ENCODE measurements at places on chromosomes 12 and 14.

DNA sequence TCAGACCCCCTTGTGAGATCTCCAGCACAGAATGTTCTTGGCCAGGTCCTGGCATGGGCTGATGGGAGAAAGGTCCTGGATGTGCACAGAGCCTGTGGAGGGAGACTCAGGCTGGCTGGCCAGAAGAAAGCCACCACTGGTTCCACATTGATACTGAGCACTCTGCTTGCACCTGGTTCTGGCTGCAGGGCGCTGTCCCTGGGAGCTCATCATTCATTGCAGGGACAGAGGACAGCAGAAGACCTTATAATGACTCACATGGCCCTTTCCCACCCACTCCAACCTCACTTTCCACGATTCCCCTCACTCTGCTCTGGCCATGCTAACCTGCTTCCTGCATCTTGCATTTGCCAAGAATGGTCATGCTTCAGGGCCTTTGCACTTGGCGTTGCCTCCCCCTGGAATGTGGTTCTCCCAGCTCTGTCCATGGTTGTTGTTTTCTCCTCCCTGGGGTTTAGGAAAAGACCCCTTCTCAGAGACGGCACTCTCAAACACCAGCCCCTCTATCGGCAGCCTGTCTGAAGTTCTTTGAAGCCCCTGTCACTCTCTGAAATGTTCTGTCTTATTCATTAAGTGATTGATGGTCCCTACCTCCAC lies 10.3 kb downstream of the KRT7 start:
- no peak for DNase-seq

DNA sequence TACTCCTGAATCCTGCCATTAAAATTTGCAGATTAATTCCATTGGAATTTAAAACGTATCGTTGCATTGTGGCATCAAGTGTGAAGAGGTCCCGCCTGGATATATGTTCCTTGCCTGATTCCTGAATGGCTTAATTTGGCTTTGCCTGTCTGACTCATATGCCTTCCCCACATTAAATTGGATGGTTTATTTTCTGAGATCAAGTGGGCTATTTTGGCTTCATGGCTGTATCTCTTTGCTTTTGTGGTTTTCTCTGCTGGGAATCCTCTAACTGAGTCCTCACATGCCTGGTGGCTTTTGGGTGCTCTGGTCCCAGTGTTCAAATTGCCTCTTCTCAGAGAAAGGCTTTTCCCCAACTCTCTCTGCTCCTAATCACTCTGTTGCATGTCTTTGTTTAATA lies 127.9 kb upstream of the DYRK2 start:
- no peak for DNase-seq

GRCh38 chr12:41333974-41334373 lies 145.9 kb downstream of the PDZRN4 start:
- DNase-seq = no peak

- no peak for DNase-seq
These were observed 413.8 kb upstream of the SOX5 start for GRCh38 chr12:24363177-24363754.

DNA sequence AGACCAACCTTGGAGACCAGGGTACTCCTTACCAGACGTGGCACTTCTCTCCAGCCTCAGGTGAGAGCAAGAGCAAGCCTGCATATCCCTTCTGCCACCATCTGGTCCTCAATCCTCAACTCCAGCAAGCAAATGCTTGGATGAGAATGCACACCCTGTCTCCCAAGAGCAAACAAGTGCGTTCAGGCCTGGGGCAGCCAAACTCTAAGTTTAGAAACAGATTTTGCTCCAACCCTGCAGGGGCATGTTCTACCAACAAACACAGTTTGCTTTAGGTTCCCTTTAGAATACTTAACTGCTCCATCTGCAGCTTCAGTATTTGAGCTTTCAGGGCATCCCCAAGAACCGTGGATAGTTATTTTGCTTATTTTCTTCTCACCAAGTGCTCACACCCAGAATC lies 55.9 kb upstream of the FICD start:
- DNase-seq = no peak

- no peak for DNase-seq
These were observed 394.2 kb downstream of the NUAK1 start for GRCh38 chr12:105744371-105745058.

DNA sequence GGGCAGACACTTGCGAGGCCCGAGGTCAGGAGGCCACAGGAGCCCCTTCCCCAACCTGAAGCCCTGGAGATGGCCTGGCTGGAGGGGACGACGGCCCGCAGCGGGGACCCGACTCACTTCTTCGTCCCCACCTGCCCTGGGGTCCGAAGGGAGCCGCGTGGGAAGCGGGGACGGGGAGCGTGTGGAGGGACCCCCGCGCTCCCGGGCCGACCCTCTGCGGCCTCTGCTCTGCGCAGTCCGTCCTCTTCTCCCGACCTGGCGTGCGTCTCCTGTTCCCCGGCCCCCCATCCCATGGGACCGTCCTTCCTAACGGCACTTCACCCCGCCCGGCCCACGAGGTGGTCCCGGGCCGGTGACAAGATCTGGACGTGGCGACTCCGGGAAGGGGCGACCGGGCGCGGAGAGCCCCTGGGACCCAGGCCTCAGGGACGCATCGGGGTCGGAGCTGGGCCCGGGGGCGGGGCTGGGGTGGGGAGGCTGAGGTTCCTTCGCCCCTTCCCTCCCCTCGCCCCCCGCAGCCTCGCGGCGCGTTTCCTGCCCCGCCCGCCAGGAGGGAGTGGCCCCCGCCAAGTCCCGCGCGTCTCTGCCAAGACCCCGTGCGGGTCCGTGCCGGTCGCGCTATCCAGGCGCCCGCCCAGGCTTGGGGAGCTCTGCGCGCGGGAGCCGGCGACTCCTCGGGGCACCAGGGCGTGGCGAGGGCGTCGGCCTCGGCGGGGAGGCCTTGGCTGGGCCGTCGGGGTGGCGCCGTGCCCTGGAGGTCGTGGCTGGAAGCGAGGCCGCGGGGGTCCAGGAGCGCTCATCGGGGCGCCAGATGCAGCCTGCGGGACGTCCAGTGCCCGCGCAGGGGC lies 97.1 kb downstream of the TNFAIP2 start:
- no peak for DNase-seq

- no peak for DNase-seq
These were observed 26.1 kb downstream of the SGPP1 start for GRCh38 chr14:63701606-63702299.

DNA sequence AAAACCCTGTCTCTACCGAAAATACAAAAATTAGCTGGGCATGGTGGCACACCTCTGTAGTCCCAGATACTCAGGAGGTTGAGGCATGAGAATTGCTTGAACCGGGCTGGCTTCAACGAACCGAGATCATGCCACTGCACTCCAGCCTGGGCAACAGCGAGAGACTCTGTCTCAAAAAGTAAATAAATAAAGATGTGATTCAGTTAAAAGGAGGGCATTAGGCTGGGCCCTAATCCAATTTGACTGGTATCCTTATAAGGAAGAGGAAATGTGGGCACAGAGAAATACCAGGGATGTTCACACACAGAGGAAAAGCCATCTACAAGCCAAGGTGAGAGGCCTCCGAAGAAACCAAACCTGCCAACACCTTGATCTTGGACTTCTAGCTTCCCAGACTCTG lies 10.1 kb upstream of the DCAF4 start:
- no peak for DNase-seq

- no peak for DNase-seq
These were observed 4.7 kb upstream of the KRT77 start for GRCh38 chr12:52708010-52708409.

GRCh38 chr14:104143521-104144452 lies 5.4 kb downstream of the KIF26A start:
- DNase-seq = peak; percentile 13

- no peak for DNase-seq
These were observed 4.0 kb upstream of the MAX start for GRCh38 chr14:65106316-65106715.

DNA sequence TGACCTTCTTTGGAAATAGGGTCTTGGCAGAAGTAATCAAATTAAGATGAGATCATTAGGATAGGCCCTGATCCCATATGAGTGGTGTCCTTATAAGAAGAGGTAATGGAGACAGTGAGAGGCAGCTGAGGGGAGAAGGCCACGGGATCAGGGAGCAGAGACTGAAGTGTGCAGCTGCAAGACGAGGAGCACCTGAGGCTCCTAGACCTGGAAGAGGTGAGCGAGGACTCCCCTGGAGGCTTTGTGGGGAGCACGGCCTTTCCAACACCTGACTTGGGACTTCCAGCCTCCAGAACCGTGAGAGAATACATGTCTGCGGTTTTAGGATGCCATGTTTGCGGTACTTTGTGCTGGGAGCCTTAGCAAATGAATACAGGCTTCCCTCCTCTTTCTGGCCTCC lies 37.5 kb downstream of the LRTM2 start:
- DNase-seq = no peak
